ENCODE measurements at places on chromosomes 2 and 18.
A peak's percentile ranks its signal among the peaks of the same experiment; 100 is the strongest.

GRCh38 chr18:37476182-37476581 lies 89.4 kb downstream of the CELF4 start:
- DNase-seq, result peak; percentile 27

DNA sequence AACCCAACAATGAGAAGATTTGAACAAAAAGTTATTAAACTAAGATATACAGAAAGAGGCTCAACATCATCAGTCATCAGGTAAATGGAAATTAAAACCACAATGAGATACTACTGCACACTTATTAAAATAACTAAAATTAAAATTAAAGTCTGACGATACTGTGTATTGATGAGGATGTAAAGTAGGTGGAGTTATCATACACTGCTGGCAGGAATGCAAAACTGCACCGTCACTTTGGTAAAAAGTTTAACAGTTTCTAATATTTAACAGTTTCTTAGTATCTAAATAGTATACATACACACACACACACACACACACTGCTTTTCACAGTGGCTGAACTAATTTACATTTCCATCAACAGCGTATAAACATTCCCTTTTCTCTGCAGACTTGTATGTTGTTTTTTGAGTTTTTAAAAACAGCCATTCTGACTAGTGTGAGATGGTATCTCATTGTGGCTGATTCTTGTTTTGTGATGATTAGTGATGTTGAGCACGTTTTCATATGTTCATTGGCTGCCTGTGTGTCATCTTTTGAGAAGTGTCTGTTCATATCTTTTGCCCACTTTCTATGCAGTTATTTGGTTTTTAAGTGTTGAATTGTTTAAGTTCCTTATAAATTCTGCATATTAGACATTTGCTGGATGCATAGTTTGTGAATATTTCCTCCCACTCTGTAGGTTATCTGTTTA lies 726.9 kb upstream of the CHAC2 start:
- no peak for DNase-seq

GRCh38 chr18:45355944-45356520 lies 259.2 kb upstream of the SLC14A2 start:
- no peak for DNase-seq

- DNase-seq, result peak; percentile 10
These were observed 160.3 kb downstream of the TMEM18 start for GRCh38 chr2:516944-517343.

GRCh38 chr18:35526495-35527059 lies 28.8 kb upstream of the INO80C start:
- no peak for DNase-seq

- no peak for DNase-seq
These were observed 555.8 kb upstream of the ID2 start for GRCh38 chr2:8125741-8126711.

DNA sequence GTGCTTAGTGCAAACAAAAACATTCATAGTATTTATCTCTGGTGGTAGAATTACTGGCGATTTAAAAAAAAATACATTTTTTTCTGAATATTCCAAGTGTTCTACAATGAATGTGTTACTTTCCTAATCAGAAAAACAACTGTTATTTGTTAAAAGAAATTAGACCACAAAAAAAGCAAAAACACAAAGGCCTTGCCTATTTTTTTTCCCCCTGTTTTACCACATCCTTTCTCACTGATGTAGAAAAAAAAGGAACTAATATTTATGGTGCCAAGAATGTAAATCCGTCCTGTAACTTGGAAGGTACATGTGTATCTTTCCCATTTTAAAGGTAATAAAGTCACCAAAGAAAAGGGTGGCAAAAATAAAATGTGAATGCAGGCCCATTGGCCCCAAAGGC lies 28.4 kb upstream of the MGAT4A start:
- DNase-seq, result no peak

- peak; percentile 43 for DNase-seq
These were observed 32.9 kb upstream of the CCDC93 start for GRCh38 chr2:118046634-118047210.

- no peak for DNase-seq
These were observed 569.3 kb downstream of the TDRD15 start for GRCh38 chr2:21693081-21693480.

DNA sequence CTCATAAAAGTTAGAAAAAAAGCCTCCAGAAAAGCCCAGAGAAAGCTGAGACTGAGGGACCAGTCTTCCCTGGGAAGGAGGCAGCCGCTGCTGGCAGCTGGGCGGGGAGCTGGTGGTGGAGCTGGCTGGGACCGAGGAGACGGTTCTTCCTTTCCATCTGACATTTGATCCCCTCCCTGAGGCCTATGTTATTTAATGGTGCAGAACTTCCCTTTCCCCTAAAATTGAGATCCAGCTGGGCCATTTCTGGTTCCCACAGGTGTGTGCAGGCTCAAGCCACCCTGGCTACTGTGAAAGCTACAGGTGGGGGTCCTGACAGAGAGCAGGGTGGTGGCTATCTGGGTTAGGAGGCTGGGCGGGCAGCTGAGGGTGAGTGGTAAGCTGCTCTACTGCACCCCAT lies 81.5 kb upstream of the FZD7 start:
- no peak for DNase-seq

- no peak for DNase-seq
These were observed 749 bp upstream of the PTMA start for GRCh38 chr2:231707625-231707926.

DNA sequence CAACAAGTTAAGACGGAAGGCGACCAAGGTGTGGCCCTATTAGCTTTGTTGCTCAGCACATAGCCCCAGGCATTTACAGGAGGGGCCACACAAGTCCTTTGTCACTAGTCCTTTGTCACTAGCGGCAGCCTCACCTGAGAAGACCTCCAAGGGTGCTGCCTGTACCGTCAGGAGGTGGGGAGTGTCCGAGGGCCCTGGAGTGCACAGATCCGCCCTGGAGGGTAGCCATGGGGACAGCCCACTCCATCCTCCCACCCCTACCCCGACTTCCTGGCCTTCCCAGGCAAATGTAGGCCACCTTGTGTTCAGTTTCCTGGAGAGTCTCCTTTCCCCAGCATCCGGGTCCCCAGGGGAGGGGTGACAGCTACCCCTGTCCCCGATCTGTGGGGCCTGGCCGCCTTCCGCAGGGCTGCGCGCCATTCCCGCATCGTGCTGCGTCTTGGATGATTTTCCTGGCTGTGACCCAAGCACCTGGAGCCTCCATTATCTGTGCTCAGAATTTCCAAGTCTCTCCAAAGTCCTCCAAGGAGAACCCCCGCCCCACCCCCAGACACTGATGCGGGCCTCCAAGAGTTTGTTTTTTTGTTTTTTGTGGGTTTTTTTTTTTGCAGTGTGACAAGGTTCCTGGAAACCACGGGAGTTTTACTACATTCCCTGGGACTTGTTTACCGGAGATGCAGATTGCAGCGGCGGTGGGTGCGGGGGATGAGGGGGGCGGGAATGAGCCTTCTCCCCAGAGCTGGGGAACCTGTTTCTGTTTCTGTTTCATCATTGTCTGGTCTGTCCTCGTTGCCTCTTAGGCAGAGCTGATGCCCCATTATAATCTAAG lies 28.6 kb downstream of the TEX44 start:
- DNase-seq, result no peak

DNA sequence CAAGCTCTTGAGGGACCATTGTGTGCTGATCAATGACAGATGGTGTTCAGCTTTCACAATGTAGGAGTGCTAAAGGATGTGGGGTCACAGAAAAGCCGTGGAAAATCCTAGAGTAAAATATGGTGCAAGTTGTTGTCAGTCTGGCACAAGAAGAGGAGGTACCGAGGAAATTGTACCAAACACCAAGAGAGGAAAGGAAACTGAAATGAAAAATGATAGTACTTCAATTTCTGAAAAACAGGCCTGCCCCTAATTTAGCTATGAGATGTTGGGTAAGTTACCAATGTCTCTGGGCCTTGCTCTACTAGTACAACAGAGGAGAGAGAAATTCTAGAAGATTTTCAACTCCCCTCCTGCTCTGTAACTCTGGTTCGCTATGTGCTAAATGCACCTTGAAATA lies 78.8 kb upstream of the PELI1 start:
- no peak for DNase-seq

DNA sequence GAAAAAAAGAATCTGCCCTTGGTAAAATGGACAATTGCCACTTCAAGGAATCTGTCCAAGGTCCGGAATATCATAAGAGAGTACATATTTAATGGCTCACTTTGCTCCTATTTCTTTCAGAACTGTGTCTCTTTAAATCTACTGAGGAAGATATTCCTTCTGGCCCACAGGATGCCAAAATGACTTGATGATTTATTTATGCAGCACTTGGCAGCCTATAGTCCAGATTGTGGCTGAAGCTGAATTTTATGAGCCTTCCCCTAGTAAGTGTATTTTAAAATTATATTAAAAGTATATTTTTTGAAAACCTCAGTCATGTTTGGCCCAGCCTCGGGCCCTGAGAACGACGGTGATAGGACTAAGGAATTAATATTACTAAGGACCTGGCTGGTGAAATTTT lies 465.1 kb upstream of the HNRNPA3 start:
- DNase-seq, result no peak

- no peak for DNase-seq
These were observed 32.3 kb downstream of the ZCCHC2 start for GRCh38 chr18:62555135-62555534.

DNA sequence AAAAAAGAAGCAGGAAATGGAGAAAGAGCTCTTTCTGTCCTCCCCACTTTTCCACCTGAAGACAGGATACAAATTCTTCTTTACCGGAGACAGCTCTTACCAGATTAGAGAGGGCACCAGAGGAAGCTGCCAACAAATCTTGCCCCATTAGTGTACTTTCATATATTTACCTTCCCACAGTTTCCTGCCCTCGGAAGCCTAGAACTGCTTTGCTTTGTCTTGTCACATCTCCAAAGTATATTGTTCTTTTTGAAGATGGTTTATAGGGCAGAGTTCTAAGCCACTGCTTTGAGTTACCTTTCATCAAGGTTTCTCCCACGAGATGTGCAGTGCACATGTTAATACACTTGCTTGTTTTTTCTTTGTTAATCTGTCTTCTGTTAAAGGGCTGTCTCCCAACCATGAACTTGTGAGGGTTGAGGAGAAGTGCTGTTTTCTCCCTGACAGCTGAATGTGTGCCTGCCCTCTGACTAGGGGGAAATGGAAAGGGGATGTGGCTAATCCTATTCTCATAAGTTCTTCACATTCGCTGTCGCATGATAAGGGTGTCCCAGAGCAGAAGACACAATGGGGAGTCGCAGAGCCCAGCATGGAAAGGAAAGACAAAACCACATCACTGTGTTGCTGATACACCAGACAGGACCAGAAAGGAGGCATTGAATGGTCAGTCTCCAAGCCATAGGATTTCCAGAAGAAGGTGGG lies 24.2 kb downstream of the CENPA start:
- peak; percentile 29 for DNase-seq

- DNase-seq, result no peak
These were observed 737 bp upstream of the CYB5A start for GRCh38 chr18:74292541-74292858.

- DNase-seq, result no peak
These were observed 35.1 kb downstream of the WDR43 start for GRCh38 chr2:28929581-28929980.

Measured in midbrain (tissue), 1 donor.